Stimulated activated CD8-positive, alpha-beta memory T cell treated with anti-CD3 and anti-CD28 coated beads, Interleukin-15, amount 100 ng/mL, for 4 hours (primary cell): ENCODE measurements at places on chromosomes 11 and 22.

DNA sequence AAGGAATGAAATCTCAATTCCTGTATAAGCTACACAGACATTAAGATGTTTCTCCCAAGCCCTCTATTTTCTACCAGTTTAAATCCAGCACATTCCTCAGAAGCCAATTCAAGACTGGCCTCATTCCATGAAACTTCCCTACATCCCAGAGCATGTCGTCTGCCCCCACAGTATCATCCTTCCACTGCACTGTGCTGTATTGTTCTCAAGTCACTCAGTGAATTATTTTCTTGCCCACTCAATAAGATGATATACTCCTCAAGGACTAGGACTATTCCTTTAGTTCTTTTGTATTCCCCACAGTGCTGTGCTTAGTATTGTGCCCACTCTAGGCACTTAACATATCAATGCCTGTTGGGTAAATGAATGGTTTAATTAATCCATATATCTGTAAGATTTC, 203.1 kb upstream of the BLID start:
- DNase-seq: no peak

GRCh38 chr11:126104420-126104819, 41.8 kb upstream of the CDON start:
- no peak for DNase-seq

DNA sequence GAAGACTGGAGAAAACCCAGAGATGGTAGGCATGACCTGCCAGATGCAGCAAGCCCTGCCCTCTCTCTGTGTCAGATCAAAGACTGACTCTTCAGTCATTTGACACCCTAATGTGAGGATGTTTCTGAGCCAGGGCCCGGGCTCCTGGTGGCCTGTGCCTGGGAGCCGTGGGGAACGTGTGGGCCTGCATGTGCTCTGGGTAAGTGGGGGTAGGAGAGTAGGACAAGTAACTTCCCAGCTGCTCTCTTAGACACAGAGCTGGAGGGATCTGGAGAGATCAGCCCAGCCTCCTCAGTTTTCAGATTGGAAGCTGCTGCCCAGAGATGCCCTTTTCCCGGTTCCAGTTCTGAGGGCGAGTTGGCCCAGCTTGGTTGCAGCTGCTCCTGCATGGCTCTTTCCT, 110.8 kb downstream of the TEAD1 start:
- no peak for DNase-seq

- no peak for DNase-seq
Measured at GRCh38 chr11:68213135-68213515, at the start of gene KMT5B. KMT5B (minus strand) TSS chr11:68213296; CDS start chr11:68190076, 23,220 bp downstream.

GRCh38 chr11:59225017-59225416, 12.3 kb upstream of the MPEG1 start:
- no peak for DNase-seq

- no peak for DNase-seq
Measured at GRCh38 chr11:14584595-14584994, 59.0 kb upstream of the PDE3B start.

DNA sequence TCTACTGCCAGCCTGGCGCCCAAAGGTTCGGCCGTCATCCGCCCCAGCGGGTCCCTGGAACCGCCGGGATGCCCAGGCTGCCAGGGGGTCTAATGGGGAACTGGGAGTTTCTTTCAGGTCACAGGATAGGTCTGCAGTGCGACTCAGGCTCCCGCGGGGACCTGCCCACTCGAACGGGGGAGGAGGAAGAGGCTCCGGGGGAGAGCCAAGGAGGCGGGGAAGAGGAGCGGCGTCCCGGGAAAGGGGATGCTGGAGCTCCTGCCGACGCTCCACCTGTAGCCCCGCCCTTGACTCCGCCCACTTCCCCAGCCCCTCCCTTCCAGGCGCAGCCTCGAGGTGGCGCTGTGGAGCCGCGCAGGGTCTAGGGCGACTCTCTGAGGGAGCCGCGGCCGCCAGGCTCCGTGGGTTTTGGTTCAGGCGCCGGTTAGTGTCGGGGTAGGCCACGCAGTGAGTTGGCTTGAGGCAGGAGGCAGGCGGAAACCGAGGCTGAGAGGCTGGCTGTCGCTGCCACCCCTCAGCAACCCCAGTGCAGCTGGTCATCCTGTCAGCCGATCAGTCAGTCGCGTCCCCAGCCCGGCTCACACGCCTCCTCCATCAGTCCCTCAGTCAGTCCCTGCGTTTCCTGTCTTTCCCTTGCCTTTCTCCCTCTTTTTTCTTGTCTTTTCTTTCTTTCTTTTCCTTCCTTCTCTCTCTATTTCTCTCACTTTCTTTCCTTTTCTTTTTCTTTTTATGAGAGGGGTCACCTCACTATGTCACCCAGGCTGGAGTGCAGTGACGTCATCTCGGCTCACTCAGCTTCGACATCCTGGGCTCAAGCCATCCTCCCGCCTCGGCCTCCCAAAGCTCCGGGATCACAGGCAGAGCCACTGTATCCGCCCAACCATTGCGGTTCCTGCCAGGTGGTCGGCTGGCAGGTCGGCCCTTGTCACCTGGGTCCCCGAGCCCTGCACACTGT, 26.4 kb downstream of the YWHAH start:
- DNase-seq: peak; percentile 62

GRCh38 chr22:39182478-39183030, 30.1 kb upstream of the CBX7 start:
- DNase-seq: no peak

DNA sequence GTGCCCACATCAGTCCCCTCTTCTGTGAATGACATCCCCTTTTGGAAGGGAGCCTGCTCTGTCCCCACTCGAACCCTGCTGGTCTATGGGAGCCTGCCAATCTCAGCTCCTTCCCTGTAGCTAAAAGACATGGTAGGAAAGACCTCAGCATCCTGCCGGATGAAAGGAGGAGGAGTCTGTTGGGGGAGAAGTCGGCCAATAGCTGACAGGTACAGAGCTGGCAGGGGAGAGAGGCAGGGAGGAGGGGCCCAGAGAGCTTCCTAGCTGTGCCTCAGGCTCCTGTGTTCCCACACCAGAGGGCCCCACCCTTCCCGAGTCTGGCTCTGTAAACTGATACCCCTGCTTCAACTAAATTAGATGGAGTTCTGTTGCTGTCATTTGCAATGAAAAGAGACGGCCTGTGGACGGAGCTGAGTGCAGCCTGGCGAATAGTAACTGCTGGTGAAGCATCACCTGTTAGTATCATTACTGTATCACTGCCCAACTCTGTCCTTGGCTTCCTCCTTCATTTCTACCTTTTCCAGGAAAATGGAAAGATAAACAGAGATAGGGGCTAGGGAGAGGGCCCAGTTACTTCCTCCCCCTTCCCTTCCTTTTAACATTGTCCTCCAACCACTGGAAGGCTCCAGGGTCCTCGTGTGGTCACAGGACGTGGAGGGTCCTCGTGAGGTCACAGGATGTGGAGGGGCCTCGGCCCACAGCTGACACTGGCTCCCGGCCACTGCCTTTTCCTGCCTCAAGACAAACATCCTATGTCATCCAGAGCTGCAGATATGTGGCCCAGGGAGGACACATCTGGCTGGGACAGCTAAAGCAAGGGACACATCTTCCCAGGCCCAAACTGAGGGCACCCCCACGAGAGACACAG, 15.1 kb downstream of the FXYD6 start:
- DNase-seq: no peak

DNA sequence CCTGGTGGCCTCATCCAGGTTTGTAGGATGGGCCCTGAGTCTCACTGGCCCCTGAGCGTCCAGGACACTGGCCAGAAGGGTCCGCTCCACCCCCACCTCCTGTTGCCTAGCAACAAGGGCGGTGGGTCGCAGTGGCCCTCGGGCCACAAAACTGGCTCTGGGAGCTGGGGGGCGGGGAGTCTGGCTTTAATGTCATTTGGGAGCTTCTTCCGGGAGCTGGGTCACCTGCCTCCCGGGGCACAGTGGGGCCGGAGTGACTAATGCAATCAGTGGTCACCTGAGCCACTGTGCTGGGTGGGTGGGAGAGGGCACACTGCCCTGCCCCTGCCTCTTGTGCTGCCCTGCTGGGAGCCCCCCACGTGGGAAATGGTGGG, 2.6 kb downstream of the TH start:
- no peak for DNase-seq
